ENCODE measurements at places on chromosomes 11 and 22. TPM values are rescaled to one million over a fixed set of nuclear protein-coding genes. Genes with fewer than 3 reads are reported as not detected.

- H3K4me3 ChIP-seq: no peak overlapping the region
- peaks cover 2% of the 10 kb centered on the region for H3K4me1 ChIP-seq
- H3K27ac ChIP-seq: no peak overlapping the region
- H3K27me3 ChIP-seq: peaks cover 31% of the 10 kb centered on the region
- no peak for DNase-seq
- no peaks in the 10 kb centered on the region for H3K36me3 ChIP-seq
Measured at GRCh38 chr22:19228179-19228578, 49.6 kb upstream of the SLC25A1 start.

DNA sequence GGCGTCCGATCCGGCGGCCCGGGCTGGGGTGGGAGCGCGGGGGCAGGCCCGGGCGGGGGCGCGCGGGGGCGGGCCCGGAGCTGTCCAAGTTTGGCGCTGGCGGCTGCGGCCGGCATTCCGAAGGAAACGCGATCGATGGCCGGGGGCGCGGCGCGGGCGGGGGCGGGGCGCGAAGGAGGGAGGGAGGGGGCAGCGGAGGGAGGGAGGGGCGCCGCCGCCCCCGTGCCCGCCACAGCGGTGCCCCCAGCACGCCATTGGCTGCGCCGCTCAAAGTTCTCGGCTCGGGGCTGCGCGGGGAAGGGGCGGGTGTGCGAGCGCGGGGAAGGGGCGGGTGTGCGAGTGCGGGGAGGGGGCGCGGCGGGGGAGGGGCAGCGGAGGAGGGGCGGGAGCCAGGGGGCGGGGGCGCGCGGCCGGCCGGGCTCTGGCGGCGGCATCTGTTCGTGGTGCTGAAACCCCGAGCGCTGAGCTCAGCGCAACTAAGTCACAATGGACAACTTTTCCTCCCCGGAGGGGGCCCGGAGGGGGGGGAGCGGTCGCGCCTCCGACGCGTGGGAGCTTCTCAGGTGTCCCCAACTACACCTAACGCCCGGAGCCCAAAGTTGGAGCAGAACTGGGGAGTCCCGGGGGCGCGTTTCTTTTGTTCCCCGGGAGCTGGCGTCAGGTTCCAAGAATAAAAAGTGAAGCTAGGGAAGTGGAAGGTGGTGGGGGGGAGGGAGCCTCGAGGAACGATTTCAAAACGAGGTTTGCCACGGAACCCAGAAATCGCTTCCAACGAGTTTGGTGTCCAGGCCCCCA is 2.2 kb downstream of the PHF21B start:
- no peak for DNase-seq
- H3K27ac ChIP-seq: no peak overlapping the region
- peaks cover 13% of the 10 kb centered on the region for H3K4me1 ChIP-seq
- H3K36me3 ChIP-seq: peaks cover 7% of the 10 kb centered on the region

OR52I2 gene
- total RNA-seq: not detected

DNA sequence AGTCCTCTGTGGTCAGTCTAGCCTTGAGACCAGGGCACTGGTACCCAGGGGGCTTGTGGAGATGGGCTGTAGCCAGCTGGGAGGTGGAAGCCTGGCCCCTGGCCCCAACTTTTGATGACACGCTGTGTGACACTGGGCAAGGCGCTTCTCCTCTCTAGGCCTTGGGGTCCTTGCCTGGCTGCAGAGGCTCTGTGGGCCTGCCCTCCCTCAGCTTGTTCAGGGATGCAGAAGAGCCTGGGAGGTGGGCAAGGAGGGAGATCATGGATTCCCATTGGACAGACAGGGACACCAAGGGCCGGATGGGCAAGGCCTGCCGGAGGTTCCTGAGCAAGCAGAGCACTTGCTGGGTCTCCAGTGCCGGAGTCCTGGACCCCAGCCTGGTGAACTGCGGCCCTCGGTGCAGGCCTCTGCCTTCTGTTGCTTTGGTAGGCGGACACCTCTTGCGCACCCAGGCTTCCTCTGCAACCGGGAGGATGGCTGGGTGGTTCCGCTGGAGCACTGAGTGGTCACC is 1.3 kb upstream of the PPP2R5B start:
- H3K27me3 ChIP-seq: no peaks in the 10 kb centered on the region
- H3K27ac ChIP-seq: peak overlapping the region; percentile 97
- H3K36me3 ChIP-seq: no peaks in the 10 kb centered on the region

DNA sequence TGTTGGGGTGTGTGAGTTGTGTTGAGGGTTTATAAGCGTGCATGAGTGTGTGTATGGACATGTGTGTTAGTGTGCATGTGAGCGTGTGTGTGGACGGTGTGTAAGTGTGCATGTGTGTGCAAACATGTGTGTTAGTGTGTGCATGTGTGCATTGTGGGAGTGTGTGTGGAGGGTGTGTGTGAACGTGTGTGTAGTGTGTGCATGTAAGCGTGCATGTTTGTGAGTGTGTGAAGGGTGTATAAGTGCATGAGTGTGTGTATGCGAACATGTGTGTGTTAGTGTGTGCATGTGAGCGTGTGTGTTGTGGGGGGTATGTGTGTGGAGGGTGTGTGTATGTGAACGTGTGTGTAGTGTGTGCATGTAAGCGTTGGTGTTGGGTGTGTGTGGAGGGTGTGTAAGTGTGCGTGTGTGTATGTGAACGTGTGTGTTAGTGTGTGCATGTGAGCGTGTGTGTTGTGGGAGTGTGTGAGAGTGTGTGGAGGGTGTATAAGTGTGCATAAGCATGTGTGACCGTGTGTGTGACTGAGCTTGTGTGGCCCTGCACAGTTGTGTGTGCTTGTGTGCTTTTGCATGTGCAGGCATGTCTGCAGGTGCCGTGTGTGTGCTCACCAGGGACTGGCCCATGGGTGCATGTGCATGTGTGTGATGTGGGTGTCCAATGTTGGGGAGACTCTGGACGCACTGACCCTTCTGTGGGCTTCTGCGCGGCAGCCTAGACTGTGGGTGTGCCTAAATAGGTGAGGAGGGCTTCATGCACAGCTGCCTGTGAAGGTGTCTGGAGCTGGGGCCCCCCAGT is 866.2 kb downstream of the TBC1D22A start:
- no peak overlapping the region for H3K27ac ChIP-seq
- H3K27me3 ChIP-seq: no peaks in the 10 kb centered on the region

GRCh38 chr22:20233351-20234313 is 34.5 kb downstream of the RTN4R start:
- no peak for DNase-seq
- H3K27me3 ChIP-seq: no peaks in the 10 kb centered on the region
- H3K36me3 ChIP-seq: no peaks in the 10 kb centered on the region
- no peaks in the 10 kb centered on the region for H3K4me1 ChIP-seq

DNA sequence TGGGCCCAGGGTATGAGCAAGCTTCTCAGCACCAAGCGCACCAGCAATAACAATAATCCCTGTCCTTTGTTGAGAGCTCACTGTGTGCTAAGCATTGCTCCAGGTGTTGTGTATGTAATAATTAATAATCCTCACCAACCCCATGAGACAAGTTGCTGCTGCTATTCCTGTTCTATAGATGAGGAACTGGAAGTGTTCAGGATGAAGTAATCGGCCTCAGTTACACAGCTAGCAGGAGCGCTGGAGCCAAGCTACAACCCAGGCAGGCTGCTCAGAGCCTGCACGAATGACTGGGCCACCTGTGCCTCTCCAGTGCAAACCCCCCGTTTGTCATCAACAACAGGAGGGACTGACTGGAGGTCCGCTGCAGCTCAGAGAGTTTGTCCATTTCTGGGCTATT is 35.2 kb upstream of the CECR2 start:
- H3K36me3 ChIP-seq: no peaks in the 10 kb centered on the region
- no peak overlapping the region for H3K4me3 ChIP-seq
- no peak overlapping the region for H3K27ac ChIP-seq

LMO1 gene
- total RNA-seq: not detected

GRCh38 chr11:15884777-15885540 is 471.4 kb downstream of the SOX6 start:
- no peaks in the 10 kb centered on the region for H3K4me1 ChIP-seq
- H3K36me3 ChIP-seq: no peaks in the 10 kb centered on the region
- no peak for DNase-seq
- H3K27me3 ChIP-seq: peaks cover 44% of the 10 kb centered on the region

SERHL2 gene
- 0.34 TPM for total RNA-seq

DNA sequence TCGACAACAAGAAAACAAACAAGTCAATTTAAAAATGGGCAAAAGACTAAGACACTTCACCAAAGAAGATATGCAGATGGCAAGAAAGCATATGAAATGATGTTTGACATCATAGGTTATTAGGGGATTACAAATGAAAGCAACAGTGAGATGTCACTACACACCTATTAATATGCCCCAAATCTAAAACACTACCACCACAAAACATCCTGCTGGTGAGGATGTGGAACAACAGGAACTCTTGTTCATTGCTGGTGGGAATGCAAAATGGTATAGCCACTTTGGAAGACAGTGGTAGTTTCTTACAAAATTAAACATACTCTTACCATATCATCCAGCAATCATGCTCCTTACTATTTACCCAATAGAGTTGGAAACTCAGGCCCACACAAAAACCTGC is 29.0 kb downstream of the PRRG4 start:
- H3K4me1 ChIP-seq: no peaks in the 10 kb centered on the region
- H3K4me3 ChIP-seq: no peak overlapping the region
- DNase-seq: no peak
- no peak overlapping the region for H3K27ac ChIP-seq

DNAJB13 gene
- not detected for total RNA-seq

DNA sequence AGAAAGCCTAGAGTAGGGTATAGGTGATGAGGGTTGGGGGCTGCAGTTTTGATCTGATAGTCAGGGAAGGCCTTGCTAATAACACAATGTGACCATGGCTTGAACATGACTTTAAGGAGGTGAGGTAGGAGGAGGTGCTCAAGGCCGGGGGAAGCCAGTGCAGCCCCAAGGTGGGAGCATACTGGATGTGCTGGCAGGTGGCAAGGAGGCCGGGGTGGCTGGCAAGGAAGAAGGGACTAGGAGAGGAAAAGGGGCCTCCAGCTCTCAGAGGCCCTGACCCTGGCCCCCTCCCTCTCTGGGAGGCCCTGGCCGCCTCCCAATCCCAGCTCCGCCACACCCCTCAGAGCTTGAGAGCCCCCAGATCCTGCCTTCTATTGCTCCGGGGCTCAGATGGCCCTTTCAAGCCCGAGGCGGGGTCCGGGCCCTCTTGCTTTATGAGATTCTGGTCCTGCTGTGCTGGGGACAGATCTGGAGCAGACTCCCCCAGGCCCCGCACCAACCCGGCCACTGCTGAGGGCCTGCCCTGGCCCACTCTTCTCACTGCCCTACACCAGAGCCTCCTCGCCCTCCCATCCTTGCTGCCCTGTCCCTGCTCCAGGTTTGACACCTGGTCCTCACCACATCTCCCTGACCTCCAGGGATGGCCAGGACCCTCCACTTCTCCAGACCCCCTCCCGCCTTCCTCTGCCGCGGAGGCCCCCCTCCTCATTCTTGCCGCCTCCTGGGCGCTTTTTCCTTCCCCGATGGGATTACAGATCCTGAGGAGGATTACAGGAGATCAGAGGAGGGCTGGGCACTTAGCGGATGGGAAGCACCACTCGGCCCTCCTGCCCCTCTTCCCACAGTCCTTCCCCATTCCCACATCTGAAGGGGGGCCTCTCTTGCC is 1.8 kb downstream of the PITPNM1 start:
- H3K27ac ChIP-seq: peak overlapping the region; percentile 89
- H3K27me3 ChIP-seq: no peaks in the 10 kb centered on the region
- peak overlapping the region; percentile 88 for H3K4me3 ChIP-seq
- peaks cover 45% of the 10 kb centered on the region for H3K4me1 ChIP-seq
- DNase-seq: no peak
- H3K36me3 ChIP-seq: no peaks in the 10 kb centered on the region

Measured in T-helper 17 cell (primary cell).